ENCODE measurements at places on chromosomes 11 and 22.

DNA sequence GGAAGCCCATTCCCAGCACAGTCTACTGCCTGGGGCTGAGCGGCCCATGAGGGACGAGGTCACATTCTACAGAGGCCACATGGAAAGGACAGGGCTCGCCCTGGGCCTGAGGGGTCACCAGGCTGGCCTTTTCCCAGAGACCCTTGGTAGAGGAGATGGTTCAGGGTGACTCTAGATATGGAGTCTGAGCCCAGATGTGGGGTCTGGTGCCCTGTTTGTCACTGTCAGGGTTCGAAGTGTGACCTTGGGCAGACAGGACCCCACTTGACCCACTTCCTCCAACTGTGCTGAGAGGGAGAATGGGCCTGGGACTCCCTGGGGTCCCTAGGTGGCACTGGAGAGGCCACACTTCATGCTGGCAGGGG is 81.0 kb downstream of the MYEOV start:
- no peak for DNase-seq

- DNase-seq: no peak
Measured at GRCh38 chr11:11580012-11580411, 41.8 kb downstream of the GALNT18 start.

GRCh38 chr22:25484521-25485315 is 79.8 kb upstream of the GRK3 start:
- DNase-seq: no peak

DNA sequence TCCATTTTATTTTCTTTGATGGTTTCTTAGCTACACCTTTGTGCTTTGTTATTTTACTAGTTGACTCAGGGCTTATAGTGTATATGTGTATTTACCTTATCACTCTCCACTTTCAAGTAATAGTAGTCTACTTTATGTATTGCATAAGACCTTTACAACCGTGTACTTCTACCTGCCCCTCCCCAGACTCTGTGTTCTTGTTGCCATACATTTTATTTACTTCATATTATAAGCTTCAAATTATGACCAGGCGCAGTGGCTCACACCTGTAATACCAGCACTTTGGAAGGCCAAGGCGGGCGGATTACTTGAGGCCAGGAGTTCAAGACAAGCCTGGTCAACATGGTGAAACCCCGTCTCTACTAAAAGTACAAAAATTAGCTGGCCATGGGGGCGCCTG is 28.2 kb upstream of the CTSD start:
- no peak for DNase-seq

DNA sequence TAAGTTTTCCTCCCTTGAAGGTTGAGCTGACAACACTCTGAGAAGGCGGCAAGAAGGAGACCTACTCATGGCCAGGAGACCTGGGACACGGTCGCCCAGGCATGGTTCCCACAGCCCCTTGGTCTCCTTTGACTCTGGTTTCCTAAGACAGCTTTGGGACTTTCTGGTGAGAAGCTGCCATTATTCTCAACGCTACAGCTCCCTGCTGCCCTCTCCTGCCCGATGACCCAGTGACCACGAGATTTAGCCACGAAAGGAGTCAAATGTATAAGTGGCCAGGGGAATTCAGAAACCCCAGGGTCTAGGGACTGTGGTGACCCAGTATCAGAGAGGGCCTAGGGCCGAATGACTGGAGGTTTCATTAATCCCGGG is 699 bp upstream of the SDF2L1 start:
- DNase-seq: no peak

GRCh38 chr11:34124885-34125668 is 19.6 kb downstream of the NAT10 start:
- DNase-seq: no peak

DNA sequence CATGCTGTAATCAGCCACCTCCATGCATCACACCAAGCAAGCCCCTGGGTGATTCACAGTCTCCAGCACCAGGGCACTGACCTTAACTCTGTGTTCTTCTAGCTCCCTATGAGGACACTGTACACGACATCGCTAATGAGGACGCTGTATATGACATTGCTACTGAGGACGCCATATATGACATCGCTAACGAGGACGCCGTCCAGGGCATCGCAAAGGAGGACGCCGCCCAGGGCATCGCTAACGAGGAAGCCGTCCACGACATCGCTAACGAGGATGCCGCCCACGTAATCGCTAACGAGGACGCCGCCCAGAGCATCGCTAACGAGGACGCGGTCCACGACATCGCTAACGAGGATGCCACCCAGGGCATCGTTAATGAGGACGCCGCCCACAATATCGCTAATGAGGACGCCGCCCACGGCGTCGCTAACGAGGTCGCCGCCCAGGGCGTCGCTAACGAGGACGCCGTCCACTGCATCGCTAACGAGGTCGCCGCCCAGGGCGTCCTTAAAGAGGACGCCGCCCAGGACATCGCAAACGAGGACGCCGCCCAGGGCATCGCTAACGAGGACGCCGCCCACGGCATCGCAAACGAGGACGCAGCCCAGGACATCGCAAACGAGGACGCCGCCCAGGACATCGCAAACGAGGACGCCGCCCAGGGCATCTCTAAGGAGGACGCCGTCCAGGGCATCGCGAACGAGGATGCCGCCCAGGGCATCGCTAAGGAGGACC is 34.5 kb upstream of the DGCR6L start:
- no peak for DNase-seq

DNA sequence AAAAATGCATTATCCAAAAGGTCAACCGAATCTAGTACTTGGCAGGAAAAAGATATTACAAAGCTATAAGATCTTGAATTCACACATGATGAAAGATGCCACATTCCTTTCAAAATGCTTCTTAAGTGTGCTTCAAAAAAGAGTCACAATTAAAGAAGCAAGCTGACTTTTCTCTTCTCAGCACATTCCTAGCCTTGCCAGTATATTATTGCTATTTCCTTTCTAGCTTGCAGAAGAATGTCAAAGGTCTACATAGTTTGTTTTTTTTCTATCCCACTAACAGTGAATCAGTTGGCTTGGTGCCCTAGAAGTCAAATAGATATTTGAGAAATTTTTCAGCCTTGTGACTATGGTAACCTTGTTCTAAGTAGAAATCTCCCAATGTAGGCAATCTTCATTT is 56.8 kb downstream of the GUCY1A2 start:
- no peak for DNase-seq

DNA sequence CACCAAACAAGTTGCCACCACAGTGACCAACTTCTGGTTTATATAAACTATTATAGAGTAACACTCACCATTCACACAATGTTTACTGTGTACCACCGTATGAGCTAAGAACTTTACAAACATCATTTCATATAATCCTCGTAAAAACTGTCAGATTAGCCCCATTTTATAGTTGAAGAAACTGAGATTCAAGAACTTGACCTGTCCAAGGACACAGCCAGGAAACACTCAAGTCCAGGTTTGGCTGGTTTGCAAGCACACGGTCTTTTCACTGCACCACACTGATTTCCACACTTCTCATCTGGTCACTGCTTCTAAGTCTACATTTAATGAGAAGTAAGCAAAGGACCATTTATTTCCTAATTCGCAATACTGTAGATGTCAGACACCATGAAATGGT is 3.7 kb downstream of the MORC2 start:
- no peak for DNase-seq

- DNase-seq: no peak
Measured at GRCh38 chr11:9568854-9569587, 4.4 kb upstream of the WEE1 start.

GRCh38 chr22:17237038-17237668 is 17.9 kb upstream of the ADA2 start:
- no peak for DNase-seq

GRCh38 chr11:12845163-12845562 is 164.0 kb upstream of the RASSF10 start:
- no peak for DNase-seq

Data from stimulated activated CD8-positive, alpha-beta memory T cell treated with anti-CD3 and anti-CD28 coated beads, Interleukin-15, amount 100 ng/mL, for 24 hours (primary cell).